ENCODE measurements at places on chromosomes 1 and 21. TPM values are rescaled to one million over a fixed set of nuclear protein-coding genes. Genes with fewer than 3 reads are reported as not detected.

HIVEP3 gene
- total RNA-seq = 17.2 TPM

NKAIN1 gene
- total RNA-seq = not detected

GRCh38 chr21:38986806-38987632 is 181.3 kb downstream of the ETS2 start:
- H3K27me3 ChIP-seq = peaks cover 8% of the 10 kb centered on the region
- H3K4me1 ChIP-seq = peaks cover 8% of the 10 kb centered on the region
- H3K27ac ChIP-seq = no peak overlapping the region
- DNase-seq = no peak

DNA sequence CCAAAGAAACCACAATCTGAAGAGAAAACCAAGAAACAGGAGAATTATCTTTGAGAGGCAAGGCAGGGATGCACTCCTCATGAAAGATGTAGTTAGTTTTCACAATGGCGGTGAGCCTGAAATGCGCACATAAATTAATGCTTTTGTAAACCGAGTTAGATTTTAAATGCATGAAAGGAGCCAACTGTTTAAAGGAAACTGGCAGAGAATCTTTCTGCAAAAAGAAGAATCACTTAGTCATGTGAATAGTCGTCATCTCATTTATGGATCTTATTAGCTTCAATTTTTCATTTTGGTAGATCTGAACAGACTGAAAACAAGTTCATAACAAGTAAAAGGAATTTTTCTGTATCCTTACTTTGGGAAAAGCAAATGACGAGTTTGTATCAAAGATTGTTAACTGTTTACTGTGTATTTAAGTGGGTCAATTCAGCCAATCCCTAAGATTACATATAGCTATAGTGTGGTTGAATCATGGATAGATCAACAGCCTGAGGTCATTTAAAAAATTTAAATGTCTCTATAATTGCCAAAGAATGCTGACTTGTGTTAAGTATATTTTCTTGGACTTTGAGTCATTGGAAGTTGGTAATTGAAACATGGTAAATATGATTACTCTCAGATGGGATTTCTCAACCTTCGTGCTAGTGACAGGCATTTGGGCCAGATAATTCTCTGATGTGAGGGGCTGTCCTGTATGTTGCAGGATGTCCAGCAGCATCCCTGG is 226.6 kb upstream of the KAZN start:
- H3K4me3 ChIP-seq = no peak overlapping the region
- no peaks in the 10 kb centered on the region for H3K27me3 ChIP-seq
- H3K4me1 ChIP-seq = no peaks in the 10 kb centered on the region
- DNase-seq = no peak
- no peak overlapping the region for H3K27ac ChIP-seq

DNA sequence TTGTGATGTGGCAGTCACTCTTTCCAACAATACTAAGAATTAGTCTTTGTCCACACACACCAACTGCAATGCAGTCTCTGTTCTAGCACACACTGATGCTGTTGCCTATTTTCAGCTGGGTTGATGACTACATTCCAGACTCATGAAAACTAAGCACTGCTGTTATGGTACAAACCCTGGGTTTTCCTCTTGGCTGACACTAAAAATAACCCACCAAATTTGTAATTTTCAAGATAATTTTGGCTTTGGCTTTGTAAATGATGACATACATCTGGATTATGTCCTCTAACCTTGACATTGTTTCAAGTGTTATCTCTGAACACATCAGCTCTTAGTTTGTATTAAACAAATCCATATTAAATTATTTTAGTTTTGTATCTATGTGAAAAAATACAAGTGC is 444.8 kb downstream of the PTPRC start:
- no peak overlapping the region for H3K4me3 ChIP-seq
- no peaks in the 10 kb centered on the region for H3K4me1 ChIP-seq
- H3K27ac ChIP-seq = no peak overlapping the region
- no peak for DNase-seq
- H3K27me3 ChIP-seq = no peaks in the 10 kb centered on the region

DNA sequence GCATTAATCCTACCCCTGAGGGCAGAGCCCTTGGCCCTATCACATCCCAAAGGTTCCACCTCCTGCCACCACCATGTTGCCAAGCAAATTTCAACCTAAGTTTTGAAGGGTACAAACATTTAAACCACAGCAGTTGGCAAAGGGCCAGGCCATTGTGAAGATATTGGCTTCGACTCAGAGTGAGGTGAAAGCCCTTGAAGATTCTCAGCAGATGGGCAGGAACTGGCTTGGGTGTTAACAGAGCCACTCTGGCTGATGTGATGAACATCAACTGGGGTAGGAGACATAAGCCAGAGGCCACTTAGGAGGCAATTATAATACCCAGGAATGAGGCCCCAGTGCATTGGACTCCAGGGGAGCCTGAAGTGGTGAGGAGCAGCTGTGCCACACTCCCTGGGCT is 207.7 kb upstream of the KAZN start:
- no peaks in the 10 kb centered on the region for H3K27me3 ChIP-seq
- no peaks in the 10 kb centered on the region for H3K4me1 ChIP-seq
- no peak for DNase-seq
- H3K36me3 ChIP-seq = no peaks in the 10 kb centered on the region
- no peak overlapping the region for H3K4me3 ChIP-seq

HPCA gene
- not detected for total RNA-seq

All from CD4-positive, CD25-positive, alpha-beta regulatory T cell (primary cell).